Activated CD8-positive, alpha-beta memory T cell treated with anti-CD3 and anti-CD28 coated beads for 1 hour (primary cell): ENCODE measurements at places on chromosomes 12 and 14.

GRCh38 chr12:86148071-86148470 lies 108.1 kb downstream of the MGAT4C start:
- no peak for DNase-seq

DNA sequence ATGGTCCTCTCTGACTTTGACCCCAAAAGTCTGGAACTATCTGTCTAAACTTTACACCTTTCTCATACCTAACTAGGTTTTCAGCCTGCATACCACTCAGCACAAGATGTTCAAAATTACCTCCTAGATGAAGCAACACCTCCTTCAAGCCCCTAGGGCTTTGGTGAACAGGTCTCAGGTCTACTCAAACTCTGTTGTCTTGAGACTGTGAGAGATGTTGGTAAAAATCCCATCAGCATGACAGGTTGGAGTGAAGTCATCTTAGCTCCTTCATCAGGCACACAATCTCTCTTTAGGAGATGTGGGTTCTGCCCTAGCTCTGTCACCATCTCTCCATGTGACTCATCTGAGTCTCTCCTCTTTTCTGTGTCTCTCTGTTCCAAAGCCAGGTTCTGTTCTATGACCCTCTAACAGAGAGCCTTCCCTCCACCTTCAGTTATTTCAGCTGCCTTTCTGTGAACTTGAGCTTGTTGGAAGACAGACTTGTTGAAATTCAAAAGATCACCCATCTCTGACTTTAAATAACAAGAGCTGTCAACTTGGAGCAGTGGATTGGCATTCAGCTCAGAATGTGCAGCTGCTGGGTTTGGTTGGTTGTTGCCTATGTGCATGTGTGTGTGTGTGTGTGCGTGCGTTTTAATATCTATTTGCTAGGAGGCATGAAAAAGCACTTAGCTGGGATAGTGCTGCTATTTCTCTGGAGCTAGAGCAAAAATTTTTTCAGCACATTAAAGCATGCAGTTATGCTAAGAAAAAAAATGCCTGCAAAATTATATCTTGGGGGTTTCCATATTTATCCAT lies 130.7 kb downstream of the CRACR2A start:
- DNase-seq, result no peak

GRCh38 chr14:90555126-90556011 lies 158.5 kb downstream of the CALM1 start:
- DNase-seq, result no peak

GRCh38 chr12:55724226-55724939 lies 4.2 kb downstream of the RDH5 start:
- DNase-seq, result peak; percentile 37

GRCh38 chr14:89231426-89232113 lies 185.5 kb downstream of the FOXN3 start:
- no peak for DNase-seq

DNA sequence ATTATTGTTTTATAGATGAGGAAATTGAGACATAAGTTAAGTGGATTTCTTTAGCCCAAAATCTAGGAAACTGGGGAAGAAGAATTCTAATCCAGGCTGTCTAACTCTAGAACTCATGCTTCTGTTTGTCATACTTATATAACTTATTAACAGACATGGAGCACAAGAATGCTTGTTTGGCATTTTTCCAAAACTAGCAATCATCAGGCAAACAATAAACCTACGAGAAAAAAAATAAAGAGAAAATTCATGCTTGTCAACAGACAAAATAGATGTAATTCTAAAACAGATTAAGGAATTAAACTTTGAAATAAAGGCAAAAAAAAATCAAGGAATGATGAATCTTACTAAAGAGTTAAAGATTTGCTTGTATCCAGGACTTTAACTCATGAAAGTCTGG lies 103.1 kb downstream of the METTL25 start:
- no peak for DNase-seq

GRCh38 chr12:104339663-104340062 lies 36.1 kb downstream of the EID3 start:
- no peak for DNase-seq

- no peak for DNase-seq
Measured at GRCh38 chr14:59753512-59753911, 117.1 kb downstream of the RTN1 start.

- DNase-seq, result no peak
Measured at GRCh38 chr12:45732250-45732649, 2.7 kb downstream of the ARID2 start.

DNA sequence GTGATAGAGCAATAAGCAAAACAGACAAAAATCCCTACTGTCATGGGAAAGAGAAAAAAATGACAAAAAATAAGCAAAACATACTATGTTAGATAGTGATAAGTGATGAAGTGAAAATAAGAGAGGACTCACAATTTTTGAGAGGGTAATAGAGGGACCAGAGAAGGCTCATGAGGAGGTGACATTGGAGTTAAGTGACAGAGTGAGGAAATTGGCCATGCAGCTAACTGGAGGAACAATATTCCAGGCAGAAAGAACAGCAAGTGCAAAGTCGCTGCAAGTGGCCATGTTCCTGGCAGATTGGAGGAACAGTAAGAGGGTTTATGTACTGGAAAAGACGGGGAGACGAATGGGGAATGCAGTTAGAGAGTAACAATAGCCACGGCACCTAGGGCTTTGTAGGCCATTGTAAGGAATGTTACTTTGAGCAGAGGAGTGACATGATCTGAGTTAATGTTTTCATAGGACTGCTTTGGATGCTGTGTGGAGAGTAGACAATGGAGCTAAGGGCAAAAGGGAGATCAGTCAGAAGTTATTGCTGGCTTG lies 1.4 kb upstream of the SAV1 start:
- no peak for DNase-seq

DNA sequence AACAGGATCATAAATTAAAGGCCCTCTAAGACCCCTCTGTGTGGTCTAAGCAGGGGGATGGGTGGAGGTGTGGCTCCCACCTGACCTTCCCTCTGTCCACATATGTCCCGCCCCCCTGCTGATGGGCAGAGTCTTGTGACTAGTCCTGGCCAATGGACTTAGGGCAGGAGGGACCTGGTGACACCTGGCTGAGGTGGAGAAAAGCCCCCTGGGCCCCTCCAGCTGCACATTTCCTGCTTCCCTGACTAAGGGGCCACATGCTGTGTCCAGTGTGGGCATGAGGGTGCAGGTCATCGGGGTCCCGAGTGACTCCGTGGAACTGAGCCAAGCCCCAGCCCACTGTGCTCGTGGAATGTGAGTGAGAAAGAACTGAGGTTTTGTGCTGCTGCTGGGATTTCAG lies 254.7 kb downstream of the ADGRD1 start:
- DNase-seq, result no peak
